Cardiac ventricle fibroblast (primary cell): ENCODE measurements at places on chromosomes 12 and 14. TPM values are rescaled to one million over a fixed set of nuclear protein-coding genes. Genes with fewer than 3 reads are reported as not detected.

Gene DPF3
- 0.19 and 0.29 TPM in 2 replicates for total RNA-seq

Gene YBX3
- 266 and 290 TPM in 2 replicates for total RNA-seq

Gene DERA
- total RNA-seq, result 28.0 and 29.5 TPM in 2 replicates

Gene CLEC9A
- total RNA-seq, result not detected in 2 replicates
